HTR-8/SVneo (cell line): ENCODE measurements at places on chromosomes 5 and 9.

GRCh38 chr5:42721484-42721883 lies 35.1 kb upstream of the CCDC152 start:
- DNase-seq, result no peak

DNA sequence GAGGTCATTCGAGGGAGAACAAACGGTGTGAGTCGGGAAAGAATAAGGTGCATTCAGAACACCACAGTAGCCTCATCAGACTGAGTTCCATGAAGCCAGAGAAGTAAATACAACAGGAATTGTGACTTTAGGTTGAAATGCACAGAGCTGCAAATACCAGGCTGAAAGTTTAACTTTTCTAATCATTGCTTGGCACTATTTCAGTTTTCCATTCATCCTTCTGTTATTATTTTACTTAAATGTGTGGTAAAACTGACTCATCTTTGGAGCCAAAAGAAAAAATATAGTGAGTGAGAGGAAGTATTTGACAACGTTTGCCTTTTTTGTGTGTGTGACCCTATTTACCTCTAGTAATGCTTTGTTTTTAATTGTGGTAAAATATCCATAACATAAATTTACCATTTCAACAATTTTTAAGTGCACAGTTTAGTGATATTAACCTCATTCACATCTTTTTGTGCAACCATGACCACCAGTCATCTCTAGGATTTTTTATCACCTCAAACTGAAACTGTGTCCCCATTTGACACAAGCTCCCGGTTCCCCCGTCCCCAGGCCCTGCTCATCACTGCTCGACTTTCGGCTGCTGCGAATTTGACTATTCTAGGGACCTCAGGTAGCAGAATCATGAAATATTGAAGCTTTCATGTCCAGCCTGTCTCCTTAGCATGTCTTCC lies 166.8 kb downstream of the HSD17B3 start:
- no peak for DNase-seq

GRCh38 chr9:38309324-38310195 lies 82.9 kb upstream of the ALDH1B1 start:
- no peak for DNase-seq

GRCh38 chr5:133200256-133200655 lies 148.4 kb downstream of the HSPA4 start:
- no peak for DNase-seq

- no peak for DNase-seq
These were observed 476.0 kb downstream of the CSNK1G3 start for GRCh38 chr5:123987956-123988355.

DNA sequence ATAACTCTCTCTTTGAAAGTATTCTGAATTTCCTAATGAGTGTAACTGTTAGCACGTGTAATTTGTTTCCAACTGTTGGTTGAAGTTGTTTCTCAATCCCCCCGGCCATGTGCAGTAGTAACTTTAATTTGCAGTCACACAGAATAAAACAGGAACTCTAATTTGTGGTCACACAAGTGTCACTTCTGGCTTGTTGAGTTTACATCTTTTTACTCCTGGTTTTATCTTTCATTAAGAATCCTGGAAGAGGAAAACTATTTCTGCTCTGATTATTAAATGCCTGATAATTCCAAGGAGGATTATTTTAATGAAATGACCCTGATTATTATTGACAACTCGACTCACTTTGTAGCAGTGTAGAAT lies 1.2 kb downstream of the SCAMP1 start:
- DNase-seq, result no peak

GRCh38 chr5:14743601-14744295 lies 79.2 kb downstream of the OTULIN start:
- DNase-seq, result no peak

DNA sequence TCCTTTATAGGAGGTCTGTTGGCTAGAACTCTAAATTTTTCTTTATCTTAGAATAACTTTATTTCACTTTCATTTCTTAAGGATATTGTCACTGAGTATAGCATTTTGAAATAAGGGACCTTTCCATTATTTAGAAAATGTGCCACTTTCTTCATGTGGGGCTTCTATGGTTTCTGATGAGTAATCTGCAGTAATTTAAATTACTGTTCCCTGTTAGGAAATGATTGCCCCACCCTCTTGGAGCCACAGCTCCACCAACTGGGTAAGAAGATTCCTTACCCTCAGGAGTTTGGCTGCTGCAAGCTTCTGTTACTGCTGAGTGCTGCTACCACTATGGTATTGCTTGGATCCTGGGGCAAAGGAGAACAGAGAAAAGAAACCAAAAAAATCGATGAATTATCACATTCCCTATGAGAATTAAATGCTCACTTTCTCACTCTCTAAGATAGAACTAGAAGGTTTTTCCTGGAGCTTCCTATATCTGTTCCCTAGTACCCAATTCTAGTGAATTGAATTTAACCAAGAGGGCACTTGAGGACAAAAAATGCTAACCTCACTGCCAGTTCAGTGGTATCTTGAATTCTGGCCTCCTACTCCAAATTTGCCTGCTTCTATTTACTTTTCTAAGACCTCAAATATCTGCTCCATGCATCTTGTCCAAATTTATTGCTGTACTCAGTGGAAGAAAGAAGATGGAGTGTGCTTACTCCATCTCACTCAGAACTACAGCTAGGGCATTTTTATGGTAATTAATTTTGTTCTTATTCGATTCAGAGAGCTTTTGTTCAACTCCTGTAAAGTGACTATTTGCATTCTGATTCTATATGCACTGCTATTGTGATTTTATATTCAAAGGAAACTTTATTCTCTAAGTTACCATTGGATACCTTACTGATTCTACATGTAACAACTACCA lies 2111.3 kb downstream of the MAT2B start:
- peak; percentile 22 for DNase-seq

DNA sequence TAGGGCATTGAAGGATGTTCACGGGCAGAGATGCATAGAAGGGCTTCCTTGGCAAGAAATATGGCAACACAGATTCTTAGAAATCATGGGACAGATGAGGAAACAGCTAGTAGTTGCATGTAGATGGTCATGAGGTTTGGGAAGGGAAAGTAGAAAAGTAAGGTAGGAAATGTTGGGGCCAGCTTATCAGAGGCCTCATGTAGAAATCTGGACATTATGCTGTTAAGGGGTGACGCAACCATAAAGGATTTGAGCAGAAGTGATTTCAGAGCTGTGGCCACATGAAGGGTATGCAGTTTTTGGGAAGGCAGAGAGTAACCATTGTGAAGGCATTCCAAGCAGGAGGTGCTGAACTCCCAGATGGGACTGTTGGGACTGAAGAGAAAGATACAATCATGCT lies 224.0 kb downstream of the ARHGAP26 start:
- no peak for DNase-seq

- DNase-seq, result no peak
These were observed 27.4 kb upstream of the GADD45G start for GRCh38 chr9:89577363-89577762.

GRCh38 chr5:38414348-38414747 lies 142.1 kb downstream of the LIFR start:
- DNase-seq, result no peak

DNA sequence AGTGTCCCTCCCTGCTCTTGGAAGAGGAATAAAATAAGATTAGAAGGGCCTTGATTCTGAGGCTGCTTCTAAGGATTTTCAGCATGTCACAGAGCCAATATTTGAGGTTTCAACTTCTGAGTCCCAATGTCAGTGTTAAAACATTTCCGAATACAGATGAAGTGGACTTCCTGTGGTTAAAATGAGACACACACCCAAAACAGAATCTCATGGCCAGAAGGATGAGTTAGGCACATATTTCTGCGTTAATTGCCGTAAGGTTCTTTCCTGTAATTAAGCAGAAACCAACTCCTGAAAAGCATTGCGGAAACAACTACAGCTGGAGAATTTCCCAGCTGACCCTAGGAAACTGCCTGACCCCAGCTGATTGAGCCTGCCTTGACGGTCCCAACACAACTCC lies 10.4 kb upstream of the ZNF354B start:
- DNase-seq, result no peak

DNA sequence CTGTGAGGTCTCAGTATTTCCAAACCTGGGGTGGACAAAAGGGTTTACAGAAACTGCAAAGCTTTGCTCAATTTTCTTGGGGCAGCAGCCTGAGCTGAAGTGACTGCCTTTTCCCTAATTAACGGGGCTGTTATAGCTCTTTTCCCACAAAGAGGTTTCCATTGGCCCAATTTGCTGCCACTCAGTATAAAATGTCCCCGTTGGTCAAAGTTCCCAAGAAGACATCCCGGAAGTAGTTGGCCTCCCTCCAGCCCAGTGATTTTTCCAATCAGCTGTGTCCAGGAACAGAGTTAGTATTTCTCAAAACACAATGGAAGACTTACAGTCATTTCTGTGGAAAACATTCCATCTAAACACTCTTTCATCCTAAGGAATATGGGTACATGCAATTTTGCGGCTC lies 643.6 kb downstream of the ACTL7B start:
- DNase-seq, result no peak

DNA sequence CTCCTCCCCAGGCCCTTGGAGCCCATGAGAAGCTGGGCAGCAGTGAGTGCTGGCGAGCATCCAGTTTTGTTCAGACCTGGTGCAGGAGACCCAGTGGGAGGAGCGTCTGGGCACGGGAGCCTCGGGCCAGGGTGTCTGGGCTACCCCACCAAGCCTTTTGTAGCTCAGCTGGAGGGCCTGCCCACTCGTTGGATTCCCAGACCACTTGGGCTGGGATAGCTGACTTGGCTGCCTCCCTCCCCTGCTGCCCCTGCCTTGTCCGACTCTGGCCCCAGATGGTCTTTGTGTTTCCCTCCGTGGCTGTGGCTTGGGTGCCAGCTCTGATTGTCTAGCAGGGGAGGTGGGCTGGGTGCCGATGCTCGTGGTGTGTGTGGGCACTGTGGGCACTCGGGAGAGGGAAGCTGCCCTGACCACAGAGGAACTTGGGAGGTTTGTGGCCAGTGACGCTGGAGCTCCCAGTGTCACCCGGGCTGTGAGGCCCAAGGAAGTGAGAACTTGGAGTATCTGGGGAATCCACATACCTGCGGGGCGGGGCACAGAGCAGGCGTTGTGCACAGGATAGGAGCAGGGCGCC lies 47.3 kb downstream of the WNK2 start:
- no peak for DNase-seq

DNA sequence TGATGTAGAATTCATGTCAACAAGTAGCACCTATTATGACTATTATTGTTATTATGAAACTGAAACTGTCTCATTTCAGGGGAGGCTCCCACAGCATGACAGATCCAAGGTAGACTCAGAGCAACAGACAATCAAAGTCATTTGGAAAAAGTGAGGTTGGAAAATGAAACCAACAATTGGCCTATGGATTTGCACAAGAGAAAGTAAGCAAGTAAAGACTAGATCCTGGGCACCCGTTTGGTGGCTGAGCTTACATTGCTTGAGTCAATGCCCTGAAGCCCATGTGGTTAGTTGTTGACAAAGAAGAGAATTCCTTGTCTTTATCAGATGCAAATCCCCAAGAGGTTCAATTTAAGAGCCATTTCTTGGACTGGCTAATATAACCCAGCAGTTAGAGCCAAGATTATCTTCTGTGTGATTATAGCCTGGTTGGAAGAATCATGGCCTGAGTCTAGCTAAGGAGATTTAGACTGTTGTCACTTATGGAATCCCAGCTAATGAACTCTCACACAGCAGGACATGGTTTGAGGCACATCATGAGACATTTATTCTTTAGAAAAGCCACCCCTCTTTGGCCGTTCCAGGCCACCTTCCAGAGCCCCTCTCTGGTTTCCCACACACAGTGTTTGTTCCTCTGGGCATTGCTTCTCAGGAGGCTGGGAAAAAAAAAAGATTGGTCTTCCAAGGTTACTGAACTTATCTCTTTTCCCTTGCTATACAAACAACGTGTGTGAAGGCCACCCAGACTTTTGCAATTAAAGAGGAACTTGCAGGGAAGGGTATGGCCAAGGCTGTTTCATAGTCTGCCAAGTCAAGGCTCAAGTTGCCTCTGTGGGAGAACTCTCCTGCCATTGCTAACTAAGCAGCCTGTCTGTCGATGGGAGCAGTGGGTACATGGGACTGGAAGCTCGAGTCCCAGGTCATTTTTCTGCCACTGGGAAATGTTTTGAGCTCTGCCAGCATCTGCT lies 399.5 kb downstream of the ENC1 start:
- DNase-seq, result no peak

DNA sequence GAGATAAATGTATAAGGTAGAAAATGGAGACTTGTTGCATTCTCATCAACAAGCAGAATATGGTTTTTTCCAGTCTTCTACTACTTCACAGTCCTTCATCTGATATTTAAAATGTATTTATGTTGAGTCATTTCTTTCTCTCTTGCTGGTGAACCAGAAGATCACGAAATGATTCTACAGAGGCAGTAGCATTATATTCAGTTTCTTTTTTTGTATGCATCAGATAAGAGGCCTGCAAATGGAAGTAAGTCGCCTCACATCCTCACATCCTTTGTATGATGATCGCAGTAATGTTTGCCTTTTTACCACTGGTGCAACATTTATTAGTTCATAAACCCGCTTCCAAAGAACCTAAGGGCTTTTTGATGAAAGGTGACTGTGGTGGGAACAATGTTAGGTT lies 22.1 kb upstream of the IL13 start:
- no peak for DNase-seq

GRCh38 chr5:93296338-93296737 lies 284.7 kb downstream of the NR2F1-AS1 start:
- no peak for DNase-seq

- no peak for DNase-seq
These were observed 32.4 kb downstream of the NNT start for GRCh38 chr5:43635374-43635773.

DNA sequence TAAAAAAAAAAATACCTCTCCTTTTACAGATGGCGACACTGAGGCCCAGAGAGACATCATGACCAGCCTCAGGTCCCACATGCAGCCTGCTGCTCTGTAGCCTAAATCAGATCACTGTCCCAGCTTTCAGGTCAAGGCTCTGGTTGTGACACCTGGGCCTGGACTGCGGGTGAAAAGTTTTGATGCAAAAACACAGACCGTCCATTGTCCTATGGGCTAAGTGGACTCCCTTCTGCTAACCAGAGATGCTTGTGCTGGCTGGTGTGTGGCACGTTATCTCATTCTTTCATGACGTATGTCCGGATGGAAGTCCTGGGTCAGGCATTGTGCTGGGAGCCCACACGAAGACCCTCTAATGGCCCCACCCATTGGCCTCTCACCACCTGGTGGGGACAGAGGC lies 7.8 kb downstream of the NEK6 start:
- no peak for DNase-seq

GRCh38 chr5:45399041-45399440 lies 297.1 kb downstream of the HCN1 start:
- no peak for DNase-seq

DNA sequence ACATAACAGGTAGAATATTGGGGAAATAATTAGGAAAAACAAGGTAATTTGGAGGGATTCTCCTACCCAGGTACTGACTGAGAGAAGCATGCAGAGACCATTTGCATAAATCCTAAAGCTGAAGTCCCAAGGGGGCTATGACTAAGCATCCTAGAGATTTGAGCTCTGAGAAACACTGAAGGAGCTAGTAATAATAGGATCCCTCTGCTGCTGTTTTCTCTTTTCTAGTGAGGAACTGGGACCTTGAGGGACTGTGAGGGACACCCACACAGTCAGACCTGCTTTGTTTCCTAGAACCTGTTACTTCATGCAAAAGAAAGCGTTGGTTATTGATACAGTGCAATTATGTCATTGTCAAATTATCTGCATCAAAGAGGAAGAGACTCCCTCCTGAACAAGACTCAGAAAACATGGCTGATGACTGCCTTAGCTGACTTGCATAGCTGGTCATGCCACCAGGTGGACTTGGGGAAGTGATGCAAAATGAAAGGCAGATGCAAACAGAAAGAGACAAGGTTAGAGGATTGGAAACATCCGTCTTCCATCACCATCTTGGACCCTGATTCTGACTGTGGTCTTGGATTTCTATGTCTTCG lies 335.4 kb downstream of the NTRK2 start:
- no peak for DNase-seq

- DNase-seq, result no peak
These were observed 8.7 kb upstream of the ST6GALNAC6 start for GRCh38 chr9:127907867-127908659.
